Central memory CD8-positive, alpha-beta T cell (primary cell): ENCODE measurements at places on chromosomes 2 and 18.

GRCh38 chr2:146602383-146602782 is 1242.4 kb upstream of the ACVR2A start:
- no peak for DNase-seq

DNA sequence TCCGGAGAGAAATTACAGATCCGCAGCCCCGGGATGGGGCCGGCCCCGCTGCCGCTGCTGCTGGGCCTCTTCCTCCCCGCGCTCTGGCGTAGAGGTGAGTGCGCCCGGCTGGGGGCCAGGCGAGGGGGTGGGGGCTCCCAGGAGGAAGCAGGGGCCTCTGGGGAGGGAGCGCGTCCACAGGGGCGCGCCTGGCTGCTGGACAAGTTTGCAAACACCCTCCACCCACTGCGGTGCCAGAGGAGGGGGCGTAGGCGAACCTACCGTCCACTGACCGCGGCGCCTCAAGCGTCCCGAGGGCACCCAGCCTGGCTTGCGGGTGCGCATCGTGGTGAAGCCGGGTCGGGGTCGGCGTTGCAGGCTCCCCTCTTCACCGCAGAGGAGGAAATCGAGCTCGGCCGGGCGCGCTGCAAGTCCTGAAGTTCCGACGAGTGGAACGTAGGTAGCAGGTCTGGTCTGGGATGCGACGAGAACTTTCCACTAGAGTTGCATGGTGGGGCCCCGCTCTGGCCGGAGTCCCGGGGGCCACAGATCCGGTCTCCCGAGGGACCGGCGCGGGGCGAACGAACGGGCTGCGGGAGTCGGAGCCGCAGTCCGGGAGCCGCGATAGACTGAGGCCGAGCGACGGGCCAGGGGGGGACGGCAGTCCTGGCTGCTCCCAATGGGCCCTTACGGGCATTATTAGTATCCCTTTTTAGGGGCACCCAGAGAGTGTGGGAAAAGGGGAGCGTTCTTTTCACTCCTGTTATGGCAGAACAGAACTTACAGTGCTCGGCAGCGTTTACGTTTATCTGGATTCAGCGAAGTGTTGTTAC is 502 bp downstream of the MERTK start:
- no peak for DNase-seq

DNA sequence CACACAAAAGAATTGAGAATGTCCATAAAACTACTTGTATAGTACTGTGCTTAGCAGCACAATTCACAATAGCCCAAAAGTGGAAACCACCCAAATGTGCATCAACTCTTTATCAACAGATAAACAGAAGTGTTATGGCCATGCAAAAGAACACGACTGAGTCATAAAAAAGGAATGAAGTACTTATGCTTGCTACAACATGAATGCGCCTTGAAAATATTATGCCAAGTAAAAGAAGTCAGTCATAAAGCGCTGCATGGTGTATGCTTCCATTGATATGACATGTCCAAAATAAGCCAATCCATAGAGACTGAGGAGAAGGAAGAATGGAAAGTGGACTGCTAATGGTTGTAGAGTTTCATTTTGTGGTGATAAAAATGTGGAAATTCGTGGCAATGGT is 12.1 kb upstream of the MAP2 start:
- DNase-seq, result no peak

DNA sequence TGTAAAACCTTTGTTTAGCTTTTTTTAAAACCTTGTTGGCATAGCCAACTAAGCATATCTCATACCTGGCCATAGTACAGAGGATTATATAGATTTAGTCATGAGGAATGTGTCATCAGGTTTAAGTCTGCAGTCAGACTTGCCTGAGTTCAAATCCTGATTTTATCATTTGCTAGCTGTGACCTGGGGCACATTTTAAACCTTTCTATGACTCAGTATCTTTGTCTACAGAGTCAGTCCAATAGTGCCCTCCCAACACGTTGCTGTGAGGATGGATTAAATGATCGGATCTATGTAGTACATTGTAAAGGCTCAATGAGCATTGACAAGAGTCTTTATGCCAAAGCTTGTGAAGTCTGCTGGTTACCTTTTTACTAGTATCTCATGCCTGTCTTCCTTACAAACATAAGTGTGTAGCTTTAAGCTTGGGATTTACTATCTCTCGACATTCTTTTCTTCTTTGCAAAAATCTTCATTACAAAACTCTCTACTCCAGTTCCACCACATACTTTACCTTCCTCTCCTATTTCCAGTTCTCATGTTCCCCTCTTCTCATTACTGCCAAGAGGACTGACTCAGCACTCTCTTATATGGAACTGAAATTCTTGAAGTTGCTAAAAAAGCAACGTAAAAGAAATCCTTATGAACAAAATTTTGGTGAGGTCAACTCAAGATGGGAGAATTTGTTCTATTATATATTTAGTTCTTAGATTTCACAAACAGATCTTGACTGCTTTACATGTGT is 68.1 kb upstream of the RBMS1 start:
- DNase-seq, result no peak

GRCh38 chr2:112884869-112885505 is 26.0 kb upstream of the IL37 start:
- peak; percentile 49 for DNase-seq

DNA sequence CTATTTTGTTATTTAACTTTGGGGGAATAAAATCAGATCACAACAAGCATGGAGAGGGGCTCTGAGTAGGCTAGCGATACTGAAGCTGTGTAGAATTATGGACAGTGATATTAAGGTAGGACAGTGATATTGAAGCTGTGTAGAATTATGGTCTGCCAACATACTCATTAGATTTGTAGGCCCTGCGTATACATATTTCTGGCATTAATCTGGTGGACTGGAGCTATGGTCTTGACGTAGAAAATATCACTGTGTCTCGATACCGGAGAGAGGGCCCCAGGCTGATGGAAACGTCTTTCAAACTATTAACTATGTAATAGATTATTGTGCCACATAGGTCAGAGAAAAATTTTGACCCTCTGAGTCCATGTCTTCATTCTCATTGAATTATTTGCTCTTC is 511.4 kb downstream of the ADCYAP1 start:
- no peak for DNase-seq

- no peak for DNase-seq
Measured at GRCh38 chr2:126571403-126571802, 84.6 kb upstream of the GYPC start.

DNA sequence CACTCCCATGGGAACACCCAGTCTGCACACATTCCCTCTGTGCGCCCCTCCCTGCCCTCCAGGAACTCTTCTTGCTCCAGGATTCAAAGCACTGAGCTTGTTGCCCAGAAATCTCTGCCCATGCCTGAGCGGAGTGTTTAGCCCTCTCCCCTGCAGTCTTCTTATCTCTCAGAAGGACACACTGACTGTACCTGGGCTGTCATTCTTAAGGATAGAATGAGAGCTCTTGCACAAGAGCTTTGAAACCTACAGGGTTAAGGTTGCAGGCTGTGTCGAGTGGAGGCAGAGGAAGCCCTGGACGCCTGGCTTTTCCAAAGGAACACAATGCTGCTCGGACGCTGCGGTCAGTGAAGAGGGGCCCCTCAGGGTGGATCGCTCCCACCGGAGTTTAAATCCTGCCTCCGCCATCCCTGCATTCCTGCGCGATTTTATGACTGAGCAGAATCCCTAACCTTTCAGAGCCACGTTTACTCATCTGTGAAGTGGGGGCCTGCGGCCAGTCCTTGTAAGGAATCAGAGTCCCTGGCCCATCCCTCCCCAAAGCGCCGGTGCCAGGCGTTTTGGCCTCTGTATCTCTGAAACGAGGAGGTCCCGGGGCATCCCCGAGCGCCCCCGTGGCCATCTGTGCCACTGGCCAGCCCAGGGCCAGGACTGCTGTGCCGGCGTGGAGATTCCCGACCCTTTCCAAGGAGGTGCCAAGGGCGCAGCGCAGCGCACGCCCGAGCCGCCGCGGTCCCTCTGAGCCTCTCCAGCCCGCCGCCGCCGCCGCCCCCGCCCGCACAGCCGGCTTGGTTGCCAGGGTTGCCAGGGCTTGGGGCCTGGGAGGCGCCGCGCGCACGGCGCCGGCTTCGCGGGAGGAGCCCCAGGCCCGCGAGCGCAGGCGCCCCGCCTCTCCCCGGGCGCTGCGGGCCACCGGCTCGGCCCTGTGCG is 58.9 kb downstream of the FAM168B start:
- peak; percentile 12 for DNase-seq
